Stimulated activated CD8-positive, alpha-beta memory T cell treated with anti-CD3 and anti-CD28 coated beads, Interleukin-7, amount 100 ng/mL, for 24 hours (primary cell): ENCODE measurements at places on chromosomes 7 and 10.

GRCh38 chr10:27884185-27884641 is 114.7 kb downstream of the ODAD2 start:
- DNase-seq = no peak

- DNase-seq = no peak
Observed at GRCh38 chr7:85011127-85011526, 175.7 kb downstream of the SEMA3D start.

GRCh38 chr10:97199152-97199551 is 13.4 kb upstream of the SLIT1 start:
- no peak for DNase-seq

- no peak for DNase-seq
Observed at GRCh38 chr7:28155964-28156363, 24.6 kb downstream of the JAZF1 start.

GRCh38 chr10:89207801-89208551 is 859 bp upstream of the CH25H start:
- DNase-seq = no peak

- DNase-seq = no peak
Observed at GRCh38 chr10:124657806-124658205, 86.4 kb downstream of the FAM53B start.

- no peak for DNase-seq
Observed at GRCh38 chr10:6619660-6620059, 39.6 kb upstream of the PRKCQ start.

- DNase-seq = no peak
Observed at GRCh38 chr7:44981035-44981706, 2.4 kb upstream of the MYO1G start.
